Naive thymus-derived CD4-positive, alpha-beta T cell (primary cell): ENCODE measurements at places on chromosomes 4 and X.

DNA sequence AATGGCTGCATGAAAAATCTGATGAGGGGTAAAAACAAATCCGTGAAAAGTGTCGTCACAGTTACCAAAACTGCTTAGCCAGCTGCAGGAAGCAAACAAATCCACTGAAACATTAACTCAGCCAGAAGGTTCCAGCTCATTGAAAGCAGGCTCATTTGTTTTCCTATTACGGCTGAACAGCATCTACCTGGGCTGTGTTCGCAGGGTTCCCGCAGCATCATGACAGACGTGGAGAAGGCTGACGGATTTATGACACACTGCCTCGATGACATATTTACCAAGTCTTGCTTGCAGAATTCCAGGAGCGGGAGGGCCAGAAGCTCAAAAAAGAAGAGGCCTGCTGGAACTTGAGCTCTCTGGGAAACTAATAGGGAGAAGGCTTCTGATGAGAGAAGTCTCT lies 781.1 kb downstream of the RAB28 start:
- DNase-seq = no peak

DNA sequence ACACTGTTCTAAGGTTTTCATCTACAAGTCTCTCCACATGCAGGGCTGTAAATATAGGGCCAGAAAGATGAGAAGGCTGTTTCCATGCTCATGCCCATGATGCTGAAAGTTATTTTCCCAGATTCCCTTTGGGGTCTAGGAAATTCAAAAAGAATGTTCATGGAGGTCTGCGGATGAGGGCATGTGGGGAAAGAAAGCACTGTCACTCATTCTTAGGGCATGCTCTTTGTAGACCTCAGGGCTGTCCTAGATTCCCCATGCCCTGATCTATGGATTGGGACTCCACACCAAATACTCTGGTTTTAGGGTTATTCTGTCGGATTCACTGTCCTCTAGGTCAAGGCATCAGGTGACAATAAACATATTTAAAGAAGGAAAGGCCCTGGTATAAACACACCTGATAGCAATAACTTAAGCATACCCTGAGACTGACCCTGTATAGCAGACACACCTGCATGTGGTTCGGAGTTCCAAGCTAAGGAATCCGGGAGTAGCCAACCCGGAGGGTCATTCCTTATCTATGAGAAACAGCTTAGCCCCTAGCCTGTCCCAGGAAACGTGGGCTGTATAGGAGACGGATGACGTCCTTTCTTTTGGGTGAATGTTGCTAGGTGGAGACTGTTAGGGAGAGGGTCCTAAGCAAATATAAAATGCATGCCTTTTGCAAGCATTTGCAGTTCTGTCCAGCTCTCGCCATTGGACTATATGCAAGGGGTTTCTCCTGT lies 37.6 kb downstream of the LNX1 start:
- no peak for DNase-seq

GRCh38 chr4:153781717-153782416 lies 7.0 kb downstream of the SFRP2 start:
- DNase-seq = no peak

- DNase-seq = no peak
These were observed 637.8 kb downstream of the RAB28 start for GRCh38 chr4:12846368-12846767.

DNA sequence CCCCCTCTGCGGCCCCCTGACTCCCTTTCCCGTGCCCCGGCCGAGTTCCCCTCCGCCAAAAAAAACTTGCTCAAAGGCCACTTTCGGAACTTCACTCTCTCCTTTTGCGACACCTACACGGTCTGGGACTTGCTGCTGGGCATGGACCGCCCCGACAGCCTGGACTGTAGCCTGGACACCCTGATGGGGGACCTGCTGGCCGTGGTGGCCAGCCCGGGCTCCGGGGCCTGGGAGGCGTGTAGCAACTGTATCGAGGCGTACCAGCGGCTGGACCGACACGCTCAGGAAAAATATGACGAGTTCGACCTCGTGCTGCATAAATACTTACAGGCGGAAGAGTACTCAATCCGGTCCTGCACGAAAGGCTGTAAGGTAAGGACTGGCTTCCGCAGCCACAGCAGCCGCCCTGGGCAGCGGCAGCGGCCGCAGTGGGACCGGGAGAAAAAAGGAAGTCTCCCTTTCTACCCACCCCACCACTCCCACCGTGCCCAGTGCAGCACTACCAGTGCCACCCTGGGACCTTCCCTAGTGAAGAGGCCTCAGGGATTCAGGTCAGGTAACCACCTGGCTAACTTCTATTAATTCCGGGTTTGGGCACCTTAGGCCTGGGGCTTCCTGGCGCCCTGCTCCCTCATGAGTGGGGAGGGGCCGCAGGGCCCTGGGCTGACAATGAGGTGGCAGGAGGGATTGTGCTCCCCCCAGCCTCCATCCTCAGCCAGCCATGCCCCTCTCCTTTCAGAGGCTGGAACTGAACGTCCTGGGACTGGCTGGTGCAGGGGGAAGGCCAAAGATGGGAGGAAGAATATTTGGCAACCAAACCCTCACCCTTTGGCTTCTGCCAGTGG lies 1.9 kb downstream of the NALF2 start:
- DNase-seq = no peak
